ENCODE measurements at places on chromosomes 5 and 9.

DNA sequence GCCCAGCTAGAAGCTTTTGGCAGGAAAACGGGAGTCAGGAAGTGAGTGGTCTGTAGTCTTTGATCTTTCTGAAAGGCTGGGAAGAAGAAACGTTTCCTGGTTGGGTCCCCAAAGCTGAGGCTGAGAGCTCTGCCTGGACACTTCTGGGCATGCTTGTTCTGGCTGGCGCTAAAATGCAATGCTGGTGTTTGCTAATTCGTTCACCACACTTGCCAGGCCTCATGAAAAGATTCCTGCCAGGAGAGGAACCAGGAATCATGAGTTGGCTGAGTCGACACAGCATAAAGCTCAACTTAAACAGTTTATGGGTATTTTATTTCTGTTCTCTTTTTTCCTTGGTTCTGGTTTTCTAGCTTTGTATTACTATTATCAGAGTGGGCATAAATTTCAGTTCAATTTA lies 10.7 kb upstream of the PTGR1 start:
- DNase-seq: no peak

DNA sequence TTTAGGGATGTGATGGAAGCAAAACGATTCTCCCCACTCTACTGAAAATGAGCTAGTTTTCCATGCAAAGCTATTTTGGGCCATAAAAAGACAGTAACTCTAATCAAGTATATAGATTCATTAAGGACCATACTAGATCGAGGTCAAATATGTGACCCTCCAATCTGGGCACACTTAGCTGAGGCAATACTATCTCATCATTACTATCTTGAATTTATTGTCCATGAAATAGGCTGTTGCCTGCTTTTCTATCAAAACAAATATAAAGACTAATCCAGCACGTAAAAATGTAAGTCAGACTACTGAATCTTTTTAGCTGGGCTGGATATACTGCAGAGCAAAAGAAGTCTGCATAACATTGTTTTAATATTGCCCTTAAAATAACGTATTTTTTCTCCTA lies 943.1 kb downstream of the NR2F1-AS1 start:
- no peak for DNase-seq

GRCh38 chr5:104241046-104241445 lies 678.5 kb upstream of the NUDT12 start:
- no peak for DNase-seq

DNA sequence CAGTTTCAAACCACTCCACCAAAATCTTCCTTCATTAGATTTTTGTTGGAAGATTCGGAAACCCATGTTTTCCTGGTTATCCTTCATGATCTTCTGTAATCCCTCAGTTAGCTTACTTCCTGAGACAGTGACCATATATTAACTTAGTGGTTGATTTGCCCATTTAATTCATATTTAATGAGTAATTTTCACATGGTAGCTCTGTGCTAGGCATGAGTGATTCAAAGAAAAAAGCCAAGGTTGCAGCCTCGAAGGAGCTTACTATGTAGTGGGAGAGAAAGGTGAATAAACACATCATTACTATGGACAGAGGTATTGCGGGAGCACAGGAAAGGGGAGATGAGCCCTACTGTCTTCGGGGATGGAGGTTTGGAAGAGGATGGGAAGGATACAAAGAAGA lies 158.5 kb downstream of the TLE1 start:
- no peak for DNase-seq

GRCh38 chr5:61974680-61975079 lies 331.3 kb upstream of the KIF2A start:
- no peak for DNase-seq

DNA sequence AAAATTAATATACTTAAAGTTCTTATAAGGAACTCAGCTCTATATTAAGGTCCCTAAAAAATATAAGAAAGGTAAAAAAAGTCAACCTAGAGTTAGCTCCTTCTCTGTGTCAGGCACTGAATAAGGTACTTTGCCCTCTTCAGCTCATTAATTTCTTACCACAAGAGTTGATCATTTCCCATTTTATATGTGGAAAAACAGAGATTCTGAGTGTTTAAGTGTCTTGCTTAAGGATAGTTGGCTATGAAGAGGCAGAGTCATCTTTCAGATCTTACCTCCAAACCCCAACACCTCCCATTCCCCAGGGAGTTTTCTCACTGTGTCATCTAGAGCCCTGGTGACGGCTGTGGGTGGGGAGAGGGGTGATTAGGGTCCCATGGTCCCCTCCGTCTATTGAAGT lies 40.6 kb downstream of the INSYN2B start:
- DNase-seq: no peak

DNA sequence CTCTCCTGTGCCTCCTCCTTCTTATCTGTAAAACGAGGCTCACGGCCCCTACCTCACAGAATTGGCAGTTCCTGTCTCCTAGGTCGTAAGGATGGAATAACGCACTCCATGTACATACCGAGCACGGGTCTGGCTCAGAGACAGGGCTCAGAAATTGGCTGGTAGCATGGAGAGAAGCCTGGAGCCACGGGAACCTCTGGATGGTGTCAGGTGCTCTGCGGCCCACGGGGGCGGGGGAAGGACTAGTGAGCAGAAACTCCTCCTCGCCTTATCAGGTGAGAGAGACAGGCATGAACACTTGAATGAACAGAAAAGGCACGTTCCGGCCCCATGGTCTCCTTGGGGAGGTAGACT lies 15.4 kb upstream of the C5orf47 start:
- DNase-seq: no peak

- DNase-seq: no peak
Observed at GRCh38 chr9:119924736-119925135, 555.5 kb upstream of the BRINP1 start.

GRCh38 chr9:4318326-4318725 lies 18.5 kb upstream of the GLIS3 start:
- no peak for DNase-seq

- DNase-seq: no peak
Observed at GRCh38 chr5:150263801-150264621, 25.6 kb downstream of the CAMK2A start.

Measured in NCI-H524 treated with DMSO at 0.1 percent for 48 hours (cell line).